Hematopoietic multipotent progenitor cell treated with erythropoietin and hydrocortisone succinate and interleukin-3 and kit ligand, for 8 days (in vitro differentiated cells): ENCODE measurements at places on chromosomes 5 and 9.
A peak's percentile ranks its signal among the peaks of the same experiment; 100 is the strongest.

DNA sequence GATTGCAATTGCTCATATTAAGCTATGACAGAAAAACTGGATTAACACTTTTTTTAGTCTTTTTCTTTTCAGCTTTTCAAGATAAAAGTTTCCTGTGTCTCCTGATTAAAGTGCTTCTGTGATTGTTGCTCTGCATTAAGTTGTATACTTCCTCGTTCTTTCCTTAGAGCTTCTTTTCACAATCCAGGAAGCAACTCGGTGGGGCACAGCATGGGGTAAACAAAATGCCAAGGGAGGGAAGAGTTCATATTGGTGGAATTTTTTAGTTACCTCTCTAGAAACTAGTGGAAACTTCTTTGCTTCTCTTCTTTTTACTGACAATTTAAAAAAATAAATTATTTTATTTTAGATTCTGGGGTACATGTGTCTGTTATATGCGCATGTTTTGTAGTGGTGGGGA, 37.8 kb upstream of the ARRDC3 start:
- no peak for DNase-seq

- DNase-seq = peak; percentile 58
These were observed 127.6 kb upstream of the NMUR2 start for GRCh38 chr5:152532714-152533113.

DNA sequence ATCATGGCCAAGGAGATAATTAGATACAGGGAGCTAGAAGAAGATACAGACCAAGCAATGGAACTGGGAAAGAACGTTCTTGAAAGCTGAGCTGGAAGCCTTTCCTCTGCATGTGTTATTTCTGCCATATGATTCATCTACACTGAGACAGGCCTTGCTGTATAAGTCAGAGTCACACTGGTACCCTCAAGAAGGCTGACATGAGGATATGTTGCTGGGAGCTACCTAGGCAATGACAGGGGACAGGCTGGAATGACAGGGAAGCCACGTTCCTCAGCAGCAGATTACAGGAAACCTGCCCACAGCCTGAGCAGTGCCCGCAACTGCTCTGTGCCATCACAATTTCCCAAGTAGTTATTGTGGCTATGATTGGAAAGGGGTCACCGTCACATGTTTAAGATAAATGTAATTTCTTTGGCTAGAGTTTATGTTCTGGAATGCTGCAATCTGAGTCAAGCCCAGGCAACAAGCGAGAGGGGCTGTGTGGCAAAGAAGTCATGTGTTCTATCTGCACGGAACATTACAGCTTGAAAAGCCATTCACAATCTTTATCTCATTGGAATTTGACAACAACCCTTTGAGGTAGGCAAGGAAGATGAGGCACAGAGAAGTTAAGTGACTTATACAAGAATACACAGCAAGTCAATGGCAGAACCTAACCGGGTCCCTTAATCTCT, 108.2 kb downstream of the TTLL11 start:
- DNase-seq = no peak

GRCh38 chr5:103232393-103232999, 26.1 kb upstream of the MACIR start:
- peak; percentile 71 for DNase-seq

DNA sequence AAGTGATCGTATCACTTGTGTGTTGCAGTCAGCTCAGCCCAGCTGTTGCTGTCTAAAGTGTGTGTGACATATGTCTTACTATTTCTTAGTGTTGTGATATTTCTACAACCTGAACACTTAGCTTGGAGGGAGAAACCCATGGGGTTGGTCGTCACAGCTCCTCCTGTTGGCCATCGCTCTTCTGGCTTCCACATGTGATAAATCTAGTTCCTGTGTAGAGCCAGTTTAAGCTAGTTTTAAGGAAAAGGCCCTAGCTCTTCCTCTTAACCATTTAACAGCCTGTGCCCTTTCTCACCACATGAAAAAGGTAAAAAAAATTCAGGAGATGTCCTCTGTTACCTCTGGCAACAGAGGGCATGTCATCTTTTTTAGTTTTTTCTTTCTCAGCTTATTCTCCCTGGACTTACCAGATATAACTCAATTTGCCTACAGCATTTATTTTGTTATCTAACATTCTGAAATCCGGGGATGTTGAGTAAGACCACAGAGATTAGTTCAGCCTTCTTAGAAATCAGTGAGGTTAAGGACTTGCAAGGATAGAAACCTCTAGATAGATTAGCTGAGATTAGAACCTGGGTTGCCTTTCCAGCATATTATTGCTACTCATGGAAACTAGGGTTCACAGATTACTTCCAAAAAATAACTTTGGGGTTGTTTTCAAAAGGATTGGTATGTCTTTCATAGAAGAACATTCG, 100.4 kb downstream of the GAPVD1 start:
- peak; percentile 46 for DNase-seq

DNA sequence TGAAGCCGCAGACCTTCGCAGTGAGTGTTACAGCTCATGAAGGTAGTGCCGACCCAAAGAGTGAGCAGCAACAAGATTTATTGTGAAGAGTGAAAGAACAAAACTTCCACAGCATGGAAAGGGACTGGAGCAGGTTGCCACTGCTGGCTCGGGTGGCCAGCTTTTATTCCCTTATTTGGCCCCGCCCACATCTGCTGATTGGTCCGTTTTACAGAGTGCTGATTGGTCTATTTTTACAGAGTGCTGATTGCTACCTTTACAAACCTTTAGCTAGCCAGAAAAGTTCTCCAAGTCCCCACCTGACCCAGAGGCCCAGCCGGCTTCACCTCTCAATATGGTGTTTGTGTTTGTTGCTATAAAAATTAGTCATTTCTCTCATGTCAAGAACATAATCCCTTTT, 49.7 kb downstream of the RECK start:
- peak; percentile 8 for DNase-seq

DNA sequence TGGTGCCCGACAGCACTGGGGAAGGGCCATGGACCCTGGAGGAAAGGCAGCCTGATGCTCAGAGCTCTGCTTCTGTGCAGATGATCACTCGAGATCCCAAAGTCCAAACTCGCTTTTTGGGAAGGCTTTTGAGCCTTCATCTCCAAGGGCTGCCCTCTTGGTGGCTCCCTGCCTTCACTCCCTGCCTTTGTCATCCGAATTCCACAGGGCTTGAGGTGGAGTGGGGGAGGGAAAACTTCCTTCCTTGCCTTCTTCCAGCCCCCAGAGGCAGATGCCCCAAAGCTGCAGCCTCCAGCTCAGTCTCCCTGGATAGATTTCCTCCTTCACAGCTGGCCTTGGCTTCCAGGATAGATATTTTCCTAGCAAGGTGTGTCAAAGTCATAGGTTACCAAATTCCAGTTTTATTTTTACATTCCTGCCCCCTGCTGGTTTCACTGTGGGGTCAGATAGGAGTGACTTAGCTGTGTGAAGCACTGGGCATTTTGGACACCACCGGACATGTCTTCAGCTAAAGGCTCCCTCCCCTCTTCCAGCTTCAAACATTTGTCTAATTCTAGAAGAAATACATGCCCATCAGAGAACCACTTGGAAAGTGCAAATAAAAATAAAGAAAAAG, 268.2 kb downstream of the HSPA4 start:
- DNase-seq = peak; percentile 5

GRCh38 chr9:119400606-119401005, 31.4 kb upstream of the BRINP1 start:
- no peak for DNase-seq

- DNase-seq = no peak
These were observed 1223.3 kb downstream of the MAT2B start for GRCh38 chr5:164728733-164729132.

- DNase-seq = no peak
These were observed 60.1 kb downstream of the PRKACG start for GRCh38 chr9:68953771-68954170.

DNA sequence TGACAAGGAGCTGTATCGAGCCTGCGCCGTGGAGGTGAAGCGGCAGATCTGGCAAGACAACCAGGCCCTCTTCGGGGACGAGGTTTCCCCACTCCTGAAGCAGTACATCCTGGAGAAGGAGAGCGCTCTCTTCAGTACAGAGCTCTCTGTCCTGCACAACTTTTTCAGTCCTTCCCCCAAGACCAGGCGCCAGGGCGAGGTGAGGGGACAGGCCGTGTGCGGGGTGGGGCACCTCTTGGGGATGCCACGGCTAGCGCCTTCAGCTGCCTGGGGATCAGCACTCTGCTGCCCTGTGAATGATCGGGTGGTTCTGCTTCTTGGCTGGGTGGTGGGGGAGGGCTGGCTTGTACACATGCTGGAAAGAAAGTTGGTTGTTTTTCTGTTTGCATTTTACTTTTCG, 1.7 kb downstream of the NELFB start:
- DNase-seq = peak; percentile 23

DNA sequence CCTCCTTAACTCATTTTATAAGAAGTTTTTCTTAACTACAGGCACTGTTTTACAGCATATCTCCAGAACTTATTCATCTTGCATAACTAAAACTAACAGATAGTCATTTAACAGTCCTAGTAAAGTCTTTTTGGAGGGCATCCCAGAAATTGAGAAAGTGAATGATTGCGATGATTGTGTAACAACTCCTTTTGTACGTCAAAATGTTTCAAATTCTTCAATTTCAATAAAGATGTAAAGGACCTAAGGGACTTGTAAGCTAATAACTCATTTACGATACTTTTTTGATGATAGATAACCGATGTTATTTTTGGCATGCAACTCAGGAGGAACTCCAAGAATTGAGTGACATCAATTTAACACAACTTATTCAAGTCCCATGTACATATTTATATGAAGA, 42.7 kb downstream of the SVEP1 start:
- DNase-seq = no peak

DNA sequence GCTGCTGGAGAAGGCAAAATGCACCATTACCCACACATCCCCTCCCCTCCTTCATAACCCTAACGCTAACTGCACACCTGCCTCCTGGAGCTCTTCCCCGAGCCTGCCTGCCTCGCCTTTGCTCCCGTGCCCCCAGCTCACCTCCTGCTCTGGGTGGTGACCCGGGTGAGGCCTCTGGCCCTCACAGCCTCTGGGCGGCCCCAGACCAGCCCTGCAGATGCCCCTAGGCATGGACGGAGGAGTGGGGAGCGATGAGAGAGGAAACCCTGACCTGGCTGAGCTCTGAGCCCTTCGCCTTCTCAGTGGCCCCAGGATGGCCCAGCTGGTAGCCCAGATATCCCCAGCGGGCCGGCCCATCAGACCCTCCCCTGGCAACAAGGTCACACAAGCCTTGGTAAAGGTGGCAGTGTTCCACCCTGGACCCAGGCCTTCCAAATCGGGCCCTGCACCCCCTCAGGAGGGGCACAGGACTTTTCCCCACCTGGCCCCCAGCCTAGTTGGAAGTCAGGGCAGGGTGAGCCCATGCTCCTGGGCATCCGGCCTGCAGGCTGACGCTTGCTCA, 14.5 kb upstream of the CAMSAP1 start:
- DNase-seq = no peak

- no peak for DNase-seq
These were observed 1.9 kb downstream of the MYOZ3 start for GRCh38 chr5:150662731-150663516.
